Inflammatory macrophage treated with lipopolysaccharide for 1 hour (primary cell): ENCODE measurements at places on chromosomes 3 and 15.

- no peak for DNase-seq
Observed at GRCh38 chr15:29812384-29812694, 9.9 kb downstream of the TJP1 start.

- no peak for DNase-seq
Observed at GRCh38 chr3:5317557-5317956, 130.1 kb downstream of the EDEM1 start.

- peak; percentile 93 for DNase-seq
Observed at GRCh38 chr3:195450731-195451229, 8.0 kb upstream of the ACAP2 start.

GRCh38 chr15:57896114-57896513 lies 169.4 kb downstream of the ALDH1A2 start:
- no peak for DNase-seq

GRCh38 chr15:93110502-93111040 lies 21.6 kb upstream of the RGMA start:
- no peak for DNase-seq

DNA sequence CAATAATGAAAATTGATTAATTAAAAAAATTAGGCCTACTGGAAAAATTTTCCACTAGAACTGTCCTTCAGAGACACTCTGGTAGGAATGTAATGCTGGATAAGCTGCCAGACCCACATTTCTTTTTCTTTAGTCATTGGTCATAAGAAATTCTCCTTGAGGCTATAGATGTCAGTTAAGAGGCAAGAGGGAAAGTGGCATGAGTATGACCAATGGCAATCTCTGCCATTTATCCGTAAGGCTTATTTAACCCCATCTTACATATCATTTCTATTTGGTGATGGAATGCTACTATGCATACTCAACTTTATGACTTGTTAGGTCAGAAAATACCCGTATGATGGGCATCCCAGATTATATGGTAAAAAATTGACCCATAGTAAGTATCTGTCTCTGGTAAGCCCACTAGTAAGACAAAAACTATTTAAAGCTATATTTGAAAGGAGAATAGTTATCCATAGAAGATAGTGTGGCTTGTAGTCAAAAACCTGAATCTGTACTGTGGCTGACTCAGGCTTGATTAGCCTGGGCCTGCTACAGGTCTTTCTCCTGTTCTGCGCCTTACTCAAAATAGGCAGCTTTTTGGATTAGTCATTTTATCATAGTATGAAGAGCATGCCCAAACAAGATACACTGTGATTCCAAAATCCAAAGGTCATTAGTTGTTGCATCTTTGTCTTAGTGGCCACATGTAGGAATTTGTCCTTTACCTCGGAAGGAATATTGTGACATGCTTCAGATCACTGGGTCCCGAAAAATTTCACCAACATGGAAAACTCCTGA lies 314.7 kb downstream of the PYDC2 start:
- no peak for DNase-seq

GRCh38 chr3:66004244-66004643 lies 34.5 kb downstream of the MAGI1 start:
- DNase-seq, result no peak

- no peak for DNase-seq
Observed at GRCh38 chr15:82958638-82959037, 6.1 kb upstream of the HOMER2 start.

DNA sequence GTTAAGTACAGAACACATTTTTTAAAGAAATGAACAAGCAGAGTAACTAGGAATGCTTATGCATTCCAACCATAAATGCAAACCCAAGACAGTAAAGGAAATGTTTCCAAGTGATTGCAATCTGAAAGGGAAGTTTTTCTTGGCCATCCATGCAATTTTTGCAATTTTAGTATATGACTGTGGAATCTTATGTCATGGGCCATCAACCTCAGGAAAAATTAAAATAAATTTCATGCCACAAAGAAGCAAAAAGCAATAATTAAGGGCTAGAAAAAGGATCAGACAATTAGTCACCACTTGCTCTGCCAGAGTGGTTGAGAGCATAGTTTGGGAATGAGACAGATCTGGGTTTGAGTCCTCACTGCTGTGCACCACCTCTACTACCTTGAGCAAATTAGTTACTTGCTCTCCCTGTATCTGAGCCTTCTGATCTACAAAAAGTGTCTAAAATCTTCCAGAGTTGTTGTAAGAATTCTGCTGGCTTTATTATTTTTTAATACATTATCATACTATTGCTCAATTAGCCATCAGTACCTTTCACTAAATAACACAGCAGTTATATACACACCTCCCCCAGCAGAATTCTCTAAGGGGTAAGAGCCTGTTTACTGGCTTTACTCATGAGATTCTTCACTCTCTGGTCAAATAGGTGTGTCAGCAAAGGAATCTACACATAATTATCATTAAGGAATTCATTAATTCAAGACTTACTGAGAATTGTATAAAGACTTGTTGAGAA lies 49.7 kb upstream of the FBN1 start:
- no peak for DNase-seq

GRCh38 chr3:139434764-139435307 lies 41.5 kb downstream of the RBP2 start:
- peak; percentile 77 for DNase-seq

DNA sequence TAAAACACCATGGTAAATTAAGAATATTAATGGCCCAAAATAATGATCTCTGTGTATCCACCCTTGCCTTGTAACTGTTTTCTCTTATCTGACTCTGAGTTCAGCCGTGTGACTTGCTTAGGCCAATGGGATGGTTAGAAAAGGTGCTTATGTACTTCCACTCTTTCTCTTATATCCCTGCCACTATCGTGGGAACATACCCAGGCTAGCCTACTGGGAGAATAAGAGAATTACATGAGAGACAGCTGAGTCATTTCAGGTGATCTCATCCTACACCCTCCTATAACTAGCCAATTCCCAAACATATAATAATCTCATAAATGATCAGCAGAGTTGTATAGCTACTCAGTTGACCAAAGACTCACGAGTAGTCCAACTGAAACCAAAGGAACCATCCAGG lies 98.3 kb upstream of the ABI3BP start:
- DNase-seq, result no peak

GRCh38 chr3:195260280-195260905 lies 10.6 kb downstream of the XXYLT1 start:
- DNase-seq, result peak; percentile 67

GRCh38 chr3:27591312-27592210 lies 107.4 kb upstream of the SLC4A7 start:
- DNase-seq, result no peak

- no peak for DNase-seq
Observed at GRCh38 chr15:70064441-70064840, 33.3 kb downstream of the TLE3 start.

DNA sequence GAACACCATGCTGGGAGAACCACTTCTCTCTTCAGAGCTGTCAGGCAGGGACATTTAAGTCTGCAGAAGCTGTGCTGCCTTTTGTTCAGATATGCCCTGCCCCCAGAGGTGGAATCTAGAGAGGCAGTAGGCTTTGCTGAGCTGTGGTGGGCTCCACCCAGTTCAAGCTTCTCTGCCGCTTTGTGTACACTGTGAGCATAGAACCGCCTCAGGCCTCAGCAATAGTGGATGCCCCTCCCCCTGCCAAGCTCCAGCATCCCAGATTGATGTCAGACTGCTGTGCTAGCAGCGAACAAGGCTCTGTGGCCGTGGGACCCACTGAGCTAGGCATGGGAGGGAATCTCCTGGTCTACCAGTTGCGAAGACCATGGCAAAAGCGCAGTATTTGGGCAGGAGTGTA lies 121.6 kb downstream of the NFKBIZ start:
- no peak for DNase-seq

- DNase-seq, result no peak
Observed at GRCh38 chr15:28783466-28783865, 65.0 kb downstream of the GOLGA6L7 start.

GRCh38 chr3:184466413-184466960 lies 86.6 kb downstream of the CHRD start:
- DNase-seq, result peak; percentile 56

DNA sequence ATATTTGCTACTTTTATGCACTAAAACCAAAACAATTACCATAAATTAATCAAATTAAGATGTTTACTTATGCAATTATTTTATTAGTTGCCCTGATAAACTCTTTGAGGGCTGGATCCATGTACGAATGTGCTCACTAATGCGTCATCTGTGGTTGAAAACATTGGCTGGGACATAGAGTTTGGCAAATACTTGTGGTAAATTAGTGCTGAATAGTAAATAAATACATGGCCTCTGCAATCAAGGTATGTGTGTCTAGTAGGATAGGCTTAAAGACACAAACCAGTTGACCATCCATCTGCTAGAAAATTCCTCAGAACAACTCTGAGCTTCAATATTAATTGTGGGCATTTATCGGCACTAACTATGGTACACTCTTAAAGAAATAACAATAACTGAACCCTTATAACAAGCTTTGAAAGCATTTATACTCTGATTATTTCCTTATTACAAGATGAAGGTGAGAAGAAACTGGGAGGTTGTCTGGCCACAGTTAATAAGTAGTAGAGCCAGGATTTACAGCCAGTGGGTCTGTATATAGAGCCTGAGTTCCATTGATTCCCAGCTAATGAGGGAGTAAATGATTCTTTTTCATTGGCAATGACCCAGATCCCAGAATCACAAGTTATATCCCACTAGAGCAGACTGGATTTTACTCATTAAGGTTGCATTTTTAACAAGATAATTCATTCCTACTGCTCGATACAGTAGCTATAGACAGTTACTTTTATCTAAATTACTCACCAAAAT lies 169.5 kb upstream of the CNTN6 start:
- no peak for DNase-seq

- no peak for DNase-seq
Observed at GRCh38 chr3:186160691-186161243, 51.9 kb upstream of the ETV5 start.

GRCh38 chr3:78822726-78823125 lies 945.1 kb downstream of the ROBO1 start:
- DNase-seq, result no peak

GRCh38 chr3:122957707-122958689 lies 69.6 kb downstream of the SEMA5B start:
- DNase-seq, result no peak

DNA sequence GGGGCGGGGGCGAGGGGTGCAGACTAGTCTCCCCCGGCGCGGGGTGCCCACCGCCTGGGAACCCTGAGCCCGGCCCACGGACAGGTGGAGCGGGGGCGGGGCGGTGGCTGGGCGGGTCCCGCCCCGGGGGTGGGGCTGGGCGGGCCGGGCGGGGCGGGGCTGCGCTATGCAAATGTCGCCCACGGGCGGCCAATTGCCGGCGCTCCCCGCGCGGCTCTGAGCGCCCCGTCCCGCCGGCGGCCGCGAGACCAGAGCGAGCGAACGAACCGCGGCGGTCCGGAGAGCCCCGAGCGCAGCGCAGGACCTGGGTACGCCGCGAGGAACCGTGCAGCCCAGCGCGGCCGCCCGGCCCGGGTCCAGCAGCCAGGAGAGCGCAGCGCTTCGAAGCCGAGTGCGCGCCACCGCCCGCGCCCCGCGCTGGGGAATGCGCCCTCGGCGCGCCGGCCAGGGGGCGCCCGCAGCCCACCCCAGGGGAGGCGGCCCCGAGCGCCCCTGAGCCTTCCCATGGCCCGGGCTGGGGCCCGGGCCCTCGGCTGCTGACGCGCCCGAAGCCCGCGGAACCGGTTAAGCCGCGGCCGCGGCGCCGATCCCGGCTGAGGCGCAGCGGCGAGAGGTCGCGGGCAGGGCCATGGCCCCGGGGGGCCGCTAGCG lies at the start of gene SEMA3F:
Gene SEMA3F (plus strand): TSS at position 485 of the 651 bp plus-strand sequence. CDS start 4,299 bp downstream, outside the sequence.
- peak; percentile 68 for DNase-seq

DNA sequence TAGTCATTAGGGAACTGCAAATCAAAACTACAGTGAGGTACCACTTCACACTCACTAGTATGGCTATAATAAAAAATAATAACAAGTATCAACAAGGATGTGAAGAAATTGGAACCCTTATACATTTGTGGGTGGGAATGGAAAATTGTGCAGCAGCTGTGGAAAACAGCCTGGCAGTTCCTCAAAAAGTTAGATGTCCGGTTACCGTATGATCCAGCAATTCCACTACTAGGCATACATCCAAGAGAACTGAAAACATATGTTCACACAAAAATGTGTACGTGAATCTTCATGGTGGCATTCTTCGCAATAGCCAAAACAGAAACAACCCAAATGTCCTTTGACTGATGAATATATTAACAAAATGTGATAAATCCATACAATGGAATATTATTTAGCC lies 187.9 kb upstream of the LYSMD4 start:
- no peak for DNase-seq

DNA sequence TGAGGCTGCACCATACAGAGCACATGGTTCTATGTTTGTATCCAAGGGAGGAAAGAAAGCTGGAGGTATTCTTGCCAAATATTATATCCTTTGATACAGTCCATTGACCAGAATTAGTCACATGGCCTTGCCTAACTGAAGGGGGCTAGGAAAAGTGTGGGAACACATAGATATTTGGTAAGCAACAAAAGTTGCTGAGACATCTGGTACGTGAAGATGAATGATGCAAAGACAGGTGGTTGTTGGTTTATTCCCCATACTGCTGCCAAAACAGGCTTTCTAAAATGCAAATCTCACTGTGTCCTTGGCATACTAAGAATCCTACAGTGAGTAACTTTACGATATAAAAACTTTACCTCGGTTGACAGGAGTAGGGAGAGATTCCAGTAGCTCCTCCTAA lies 162.2 kb downstream of the VGLL3 start:
- DNase-seq, result no peak

GRCh38 chr3:45962033-45962432 lies 18.8 kb downstream of the CXCR6 start:
- DNase-seq, result no peak

DNA sequence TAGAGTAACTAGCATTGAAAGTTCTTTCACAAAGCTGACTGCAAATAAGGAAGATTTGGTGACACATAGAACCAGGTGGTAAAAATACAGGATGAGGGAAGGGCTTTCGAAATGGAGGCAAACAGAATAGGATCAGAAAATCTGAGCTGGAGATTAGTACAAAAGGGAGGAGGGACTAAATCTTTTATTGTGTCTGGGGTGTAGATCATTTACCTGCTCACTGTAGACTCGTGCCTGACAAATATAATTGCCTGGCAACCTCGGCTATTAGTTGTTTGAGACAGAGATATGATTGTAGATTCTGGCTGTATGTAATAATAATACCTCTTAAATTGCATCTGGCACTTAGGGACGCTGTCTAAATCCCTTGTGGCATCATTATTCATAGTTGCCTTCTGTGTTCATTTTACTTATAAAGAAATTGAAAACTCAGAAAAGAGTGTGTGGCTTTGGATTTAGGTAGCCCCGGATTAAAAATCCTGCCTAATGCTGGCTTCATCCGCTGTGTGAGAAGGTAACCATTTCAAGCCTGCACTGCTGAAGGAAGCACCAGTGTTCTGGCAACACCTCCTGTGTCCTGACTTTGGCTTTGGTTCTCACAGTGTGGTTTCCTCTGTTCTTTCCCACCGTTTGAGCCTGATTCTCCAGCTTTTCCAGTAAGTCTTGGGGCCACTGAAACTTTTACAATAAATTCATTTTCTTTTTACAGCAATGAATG lies 25.0 kb upstream of the GPR160 start:
- DNase-seq, result no peak

GRCh38 chr3:43692085-43692855 lies 1.5 kb downstream of the ABHD5 start:
- peak; percentile 49 for DNase-seq
